Adrenal gland (tissue), 19 donors: ENCODE measurements at places on chromosomes 13 and 19. TPM values are rescaled to one million over a fixed set of nuclear protein-coding genes. Genes with fewer than 3 reads are reported as not detected.
A peak's percentile ranks its signal among the peaks of the same experiment; 100 is the strongest.

Gene HMGB1
- total RNA-seq: 231 TPM

Gene DNMT1
- total RNA-seq: 27.9 TPM

GRCh38 chr13:75458696-75459422, 23.1 kb downstream of the TBC1D4 start:
- DNase-seq: peak; percentile 75

DNA sequence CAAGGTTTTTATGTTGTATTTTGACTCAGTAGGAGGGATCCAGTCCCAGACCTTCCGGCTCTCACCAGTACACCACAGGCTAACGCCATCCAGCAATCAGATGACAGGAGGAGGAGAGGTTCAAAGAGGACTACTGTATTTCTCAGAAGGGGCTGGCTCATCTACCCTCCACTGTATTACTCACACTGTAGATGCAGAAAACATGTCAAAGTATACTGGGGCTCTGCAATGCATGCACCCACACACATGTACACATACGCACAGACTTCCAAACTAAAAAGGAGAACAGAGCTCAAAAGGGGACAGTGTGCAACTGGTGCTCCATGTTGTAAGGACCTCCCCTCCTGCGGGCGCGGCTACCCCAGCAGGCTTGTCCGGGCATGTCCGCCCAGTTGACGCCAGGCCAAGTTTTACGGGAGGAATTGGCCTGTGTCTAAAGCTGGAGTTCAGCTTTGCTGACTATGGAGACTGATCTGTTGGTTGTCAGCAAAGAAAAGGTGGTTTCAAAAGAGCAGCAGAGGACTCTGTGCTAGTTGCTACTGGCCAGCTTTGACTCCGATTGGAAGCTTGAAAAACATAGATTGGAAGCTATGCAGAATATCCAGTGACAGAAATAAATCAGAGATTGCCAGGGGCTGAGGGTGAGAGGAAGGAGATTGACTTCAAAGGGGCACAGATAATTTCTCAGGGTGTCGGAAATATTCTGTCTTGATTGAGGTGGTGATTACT, 314.2 kb downstream of the DLEU7 start:
- DNase-seq: peak; percentile 83

DNA sequence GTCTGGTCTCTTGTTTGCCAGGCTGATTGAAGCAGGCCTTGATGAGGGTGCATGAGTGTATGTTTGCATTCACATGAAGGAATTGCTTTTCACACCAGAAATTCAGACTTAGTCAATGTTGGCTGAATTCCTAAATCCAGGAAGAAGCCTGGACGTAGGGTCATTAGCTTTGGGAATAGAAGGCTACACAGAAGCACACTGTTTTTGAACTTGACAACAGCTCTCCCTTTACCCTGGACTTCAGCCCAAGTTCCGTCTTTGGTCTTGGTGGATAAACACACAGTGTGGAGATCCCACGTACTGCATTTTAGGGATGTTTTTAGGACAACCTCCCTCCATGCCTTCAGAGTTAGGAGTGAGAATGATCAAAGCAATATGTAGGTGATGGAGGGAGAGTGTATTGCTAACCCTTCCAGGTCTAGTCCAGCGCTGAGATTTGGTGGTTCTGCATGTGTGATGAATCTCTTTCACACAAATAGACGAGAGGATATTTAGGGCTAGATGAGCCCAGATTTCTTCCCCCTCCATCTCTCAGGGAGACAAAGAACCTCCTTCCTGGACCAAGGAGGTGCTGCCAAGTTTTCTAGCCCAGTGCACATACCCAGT, 22.8 kb downstream of the TM6SF2 start:
- DNase-seq: no peak

Gene ZNF793
- 4.8 TPM for total RNA-seq

DNA sequence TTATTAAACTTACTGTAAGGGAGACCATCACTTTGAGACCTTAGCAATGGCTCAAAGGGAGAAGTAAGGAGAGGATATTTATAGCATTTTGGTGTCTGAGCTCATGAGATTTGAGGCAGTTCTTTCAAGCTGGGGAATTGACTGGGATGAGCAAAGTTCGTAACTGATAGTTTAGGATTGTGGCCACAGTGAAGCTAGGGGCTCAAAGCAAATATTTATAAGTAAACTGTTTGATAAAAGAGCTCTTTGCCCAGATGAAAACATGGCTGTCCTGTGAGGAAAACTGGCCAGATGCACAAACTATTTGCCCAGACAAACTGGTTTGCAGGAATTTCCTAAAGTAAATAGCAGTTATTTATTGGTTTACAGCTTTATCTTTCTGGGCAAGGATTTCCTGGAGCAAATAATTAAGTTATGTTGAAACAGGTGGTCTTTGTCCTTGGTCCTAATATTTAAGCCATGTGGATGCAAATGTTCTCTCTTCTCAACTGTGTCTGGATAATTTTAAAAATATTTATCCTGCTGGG, 59.7 kb upstream of the TMTC4 start:
- no peak for DNase-seq

Gene ZNF99
- not detected for total RNA-seq

- no peak for DNase-seq
Measured at GRCh38 chr13:48578516-48579164, 45.8 kb upstream of the RCBTB2 start.
